ENCODE measurements at places on chromosomes 2 and 18. TPM values are rescaled to one million over a fixed set of nuclear protein-coding genes. Genes with fewer than 3 reads are reported as not detected.

- DNase-seq, result no peak
Observed at GRCh38 chr2:172361360-172361759, 66.0 kb upstream of the ITGA6 start.

DNA sequence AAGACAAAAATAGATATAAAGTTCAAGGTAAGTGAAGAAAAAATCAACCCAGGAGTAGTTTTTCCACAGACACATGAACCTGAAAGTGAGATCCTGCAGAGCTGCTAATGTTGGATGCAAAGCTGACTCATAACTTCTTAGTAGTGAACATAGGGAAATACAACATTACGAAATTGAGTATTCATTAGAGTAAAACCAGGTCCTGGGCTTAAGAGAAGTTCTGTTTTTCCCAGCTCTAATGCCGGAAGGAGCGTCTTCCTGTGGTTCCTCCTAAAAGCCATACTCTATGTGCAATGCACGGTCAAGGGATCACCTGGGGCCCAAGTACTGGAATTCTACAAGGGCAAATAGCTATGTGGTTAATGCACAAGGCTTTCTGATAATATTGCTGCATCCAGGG is 141.7 kb downstream of the RBMS1 start:
- no peak for DNase-seq

DNA sequence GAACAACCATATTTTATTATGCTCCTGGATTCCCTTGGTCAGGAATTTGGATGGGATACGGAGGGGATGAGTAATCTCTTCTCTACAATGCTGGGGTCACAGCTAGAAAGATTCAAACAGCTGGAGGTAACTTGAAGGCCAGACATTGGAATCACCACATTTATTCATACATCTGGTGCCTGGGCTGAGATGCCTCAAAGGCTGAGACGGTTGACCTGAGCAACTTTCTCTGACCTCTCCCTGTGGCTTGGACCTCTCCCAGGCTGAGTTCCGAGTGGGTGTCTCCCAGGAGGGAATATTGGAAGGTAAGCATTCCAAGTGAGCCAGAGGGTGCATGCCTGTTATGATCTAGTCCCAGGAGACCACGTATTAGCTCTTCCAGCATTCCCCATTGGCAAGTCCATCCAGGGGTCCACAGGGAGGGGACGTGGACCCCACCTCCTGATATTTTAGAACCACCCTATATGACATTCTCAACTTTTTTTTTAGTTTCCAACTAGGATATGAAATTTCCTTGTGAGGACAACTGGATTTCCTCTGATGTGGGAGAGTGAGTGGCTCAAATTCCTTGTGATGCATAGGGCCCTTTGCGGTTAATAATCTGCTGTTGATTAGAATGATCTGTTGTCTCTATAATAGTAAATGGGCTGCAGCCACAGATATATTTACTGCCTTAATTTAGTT is 101.8 kb downstream of the MRPS9 start:
- no peak for DNase-seq

DNA sequence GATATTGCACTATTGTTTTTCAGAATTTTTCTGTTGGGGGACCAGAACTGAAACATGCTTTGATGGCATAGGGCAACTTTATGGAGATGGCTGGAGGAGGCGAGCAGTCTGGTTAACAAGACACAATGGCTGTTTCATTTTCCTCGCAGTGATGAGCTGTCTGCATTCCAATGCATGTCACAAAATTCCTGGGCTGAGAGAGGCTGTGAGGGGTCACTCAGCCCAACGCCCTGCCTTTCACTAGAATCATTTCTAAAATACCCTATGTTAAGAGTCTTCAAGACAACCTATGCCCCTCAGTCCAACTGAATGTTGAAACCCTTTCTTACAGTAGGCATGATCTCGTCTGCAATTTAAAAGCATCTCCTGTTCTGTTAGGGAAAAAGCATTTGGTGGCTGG is 1090.0 kb downstream of the BCL11A start:
- no peak for DNase-seq

GRCh38 chr2:120876526-120877280 is 141.0 kb downstream of the GLI2 start:
- no peak for DNase-seq

- no peak for DNase-seq
Observed at GRCh38 chr2:46025676-46026075, 271.5 kb upstream of the EPAS1 start.

GRCh38 chr2:232481322-232482140 is 6.1 kb downstream of the ECEL1 start:
- no peak for DNase-seq

GRCh38 chr2:196711625-196712024 is 72.1 kb downstream of the CCDC150 start:
- DNase-seq, result no peak

DNA sequence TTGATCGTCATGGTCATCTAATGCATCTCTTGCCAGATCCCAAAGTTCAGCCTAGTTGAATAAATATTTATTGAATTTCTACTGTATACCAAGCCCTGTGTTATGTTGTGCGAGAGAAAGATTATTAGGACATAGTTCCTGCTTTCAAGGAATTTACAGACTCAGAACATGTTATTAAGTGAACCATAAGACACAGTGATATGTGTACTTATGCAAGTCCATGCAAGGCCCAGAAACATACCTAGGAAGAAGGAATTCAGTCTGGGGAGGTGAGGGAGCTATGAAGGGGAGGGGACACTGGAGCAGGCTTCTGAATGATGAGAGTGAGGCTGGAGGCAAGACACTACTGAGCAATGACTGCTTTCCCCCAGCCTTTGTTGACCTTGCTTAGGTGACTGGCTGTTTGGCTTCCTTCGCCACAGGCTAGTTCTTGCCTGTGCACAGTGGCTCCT is 81.4 kb downstream of the ACAA2 start:
- no peak for DNase-seq

- DNase-seq, result no peak
Observed at GRCh38 chr2:219507581-219508443, 6.5 kb upstream of the ASIC4 start.

GRCh38 chr2:150450765-150451164 is 36.7 kb downstream of the RND3 start:
- DNase-seq, result no peak

GRCh38 chr2:20225294-20226151 is 593 bp upstream of the SDC1 start:
- peak; percentile 31 for DNase-seq

- no peak for DNase-seq
Observed at GRCh38 chr2:122643725-122644329, 888.4 kb downstream of the TSN start.

- DNase-seq, result peak; percentile 21
Observed at GRCh38 chr2:41853427-41854191, 194.2 kb upstream of the PKDCC start.

FHOD3 gene
- not detected for total RNA-seq

SKOR2 gene
- not detected for total RNA-seq

MGAT5 gene
- total RNA-seq, result 48.2 TPM

UGT1A9 gene
- not detected for total RNA-seq

ZNF142 gene
- total RNA-seq, result 46.8 TPM

SERPINB2 gene
- total RNA-seq, result not detected

MAPRE2 gene
- total RNA-seq, result 48.6 TPM
